Activated CD8-positive, alpha-beta T cell treated with anti-CD3 and anti-CD28 coated beads for 36 hours (primary cell): ENCODE measurements at places on chromosomes 3 and 15.

DNA sequence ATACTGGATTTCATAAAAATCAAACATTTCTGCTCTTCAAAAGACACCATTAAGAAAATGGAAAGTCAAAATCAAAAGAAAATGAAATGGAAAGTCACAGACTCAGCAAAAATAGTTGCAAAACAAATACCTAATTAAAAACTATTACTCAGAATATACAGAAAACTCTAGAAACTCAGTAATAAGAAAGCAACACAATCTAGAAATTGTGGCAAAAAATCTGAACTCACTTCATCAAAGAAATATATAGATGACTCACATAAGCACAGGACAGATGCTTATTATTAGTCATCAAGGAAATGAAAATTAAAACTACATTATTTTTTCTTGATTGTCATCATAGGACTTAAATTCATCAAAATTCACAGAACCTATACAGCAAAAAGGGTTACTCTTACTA lies 430.0 kb downstream of the SHQ1 start:
- DNase-seq = no peak

DNA sequence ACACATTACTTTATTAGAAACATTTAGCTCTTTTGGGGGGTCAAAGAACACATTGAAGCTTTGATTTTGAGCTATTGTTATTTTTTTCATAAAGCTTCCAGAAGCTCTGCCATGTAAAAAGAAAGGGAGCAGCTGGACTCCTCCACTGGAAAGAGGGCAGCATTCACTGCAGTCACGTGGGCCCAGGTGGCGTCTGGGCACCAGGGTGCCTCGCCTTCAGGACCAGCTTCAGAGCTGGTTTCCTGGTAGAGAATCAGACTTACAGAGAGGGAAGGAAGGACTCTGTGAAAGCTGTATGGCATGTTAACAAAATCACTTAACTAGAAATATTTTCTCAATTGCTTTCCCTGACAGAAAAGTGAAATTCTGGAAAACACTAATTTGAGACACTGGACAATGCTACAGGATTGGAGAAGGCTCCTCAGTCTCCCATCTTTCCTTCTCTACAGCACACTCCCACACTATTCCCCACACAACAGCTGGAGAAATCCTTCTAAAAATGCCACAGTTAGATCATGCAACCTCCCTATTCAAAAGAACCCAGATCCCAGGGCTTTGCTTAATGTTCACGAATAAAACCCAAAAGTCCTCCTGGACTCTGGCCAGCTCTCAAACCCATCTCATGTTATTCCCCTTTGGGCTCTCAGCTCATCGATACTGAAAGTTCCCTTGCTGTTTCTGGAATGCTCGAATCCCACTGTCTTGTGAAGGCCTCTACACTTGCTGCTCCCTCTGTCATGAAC lies 83.2 kb downstream of the NFKBIZ start:
- no peak for DNase-seq

DNA sequence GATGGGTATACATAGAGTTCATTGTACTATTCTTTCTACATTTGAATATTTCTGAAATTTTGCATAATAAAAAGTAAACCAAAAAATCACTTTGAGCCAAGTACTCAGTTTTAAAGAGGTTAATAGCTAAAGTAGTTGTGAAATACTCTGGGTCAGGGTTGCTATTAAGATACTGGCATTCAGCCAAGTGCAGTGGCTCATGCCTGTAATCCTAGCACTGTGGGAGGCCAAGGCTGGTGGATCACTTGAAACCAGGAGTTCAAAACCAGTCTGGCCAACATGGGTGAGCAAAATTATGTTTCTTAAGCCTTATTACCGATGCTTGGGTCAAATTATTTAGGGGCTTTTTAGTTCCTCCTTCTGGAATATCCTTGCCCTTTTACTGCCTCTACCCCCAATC lies 122.0 kb upstream of the MELTF start:
- DNase-seq = no peak

- DNase-seq = no peak
Observed at GRCh38 chr3:169286214-169286613, 377.3 kb downstream of the MECOM start.

GRCh38 chr3:195086885-195087284 lies 184.1 kb downstream of the XXYLT1 start:
- no peak for DNase-seq

DNA sequence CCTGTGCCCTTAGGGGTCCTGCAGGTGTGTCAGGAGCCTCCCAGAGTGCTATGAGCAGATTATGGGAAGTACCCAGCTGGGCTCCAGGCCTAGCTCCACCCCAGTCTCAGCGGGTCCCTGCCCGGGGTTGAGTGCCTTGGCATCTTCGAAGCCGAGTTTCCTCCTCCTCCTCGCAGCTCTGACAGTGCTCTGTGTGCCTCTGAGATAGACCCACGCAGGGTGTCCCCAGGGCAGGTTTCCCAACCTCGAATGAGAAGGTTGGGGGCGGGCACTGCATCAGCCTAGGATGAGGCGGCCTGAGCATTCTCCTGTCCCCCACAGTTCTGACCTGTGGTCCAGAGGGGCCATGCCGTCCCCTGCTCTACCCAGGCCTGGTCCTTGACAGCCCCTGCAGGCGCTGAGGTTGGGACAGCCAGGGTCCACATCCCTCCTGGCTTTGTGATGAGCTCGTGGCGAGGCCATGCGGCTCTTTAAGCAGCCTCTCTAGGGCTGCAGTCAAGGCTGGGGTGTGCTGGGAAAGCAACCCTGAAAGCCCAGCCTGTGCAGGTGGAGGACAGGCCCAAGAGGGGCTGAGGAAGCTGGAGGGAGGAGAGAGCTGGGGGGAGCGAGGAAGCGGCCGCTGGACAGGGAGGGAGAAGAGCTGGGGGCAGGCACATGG lies 20.2 kb upstream of the SKOR1 start:
- no peak for DNase-seq
